ENCODE measurements at places on chromosomes 7 and 10. TPM values are rescaled to one million over a fixed set of nuclear protein-coding genes. Genes with fewer than 3 reads are reported as not detected.

GRCh38 chr7:35652124-35652523, 42.8 kb downstream of the HERPUD2 start:
- DNase-seq, result no peak

DNA sequence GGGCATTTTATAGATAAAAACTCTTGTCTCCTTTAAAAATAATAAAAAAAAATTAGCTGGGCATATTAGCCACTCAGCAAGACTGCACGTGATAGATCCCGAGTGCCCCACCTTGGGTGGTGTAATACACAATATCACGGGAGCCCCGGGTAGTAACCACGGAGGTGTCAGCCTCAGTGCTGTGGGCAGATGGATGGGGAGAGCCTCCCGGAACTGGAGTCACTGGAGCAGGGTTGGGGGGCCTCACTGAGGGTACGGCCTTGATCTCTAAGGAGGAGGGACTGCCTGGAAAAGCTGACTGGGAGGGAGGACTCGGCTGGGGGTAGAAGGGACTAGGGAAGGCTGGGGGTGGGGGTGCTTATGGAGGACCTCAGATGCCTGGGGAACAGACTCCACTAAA, 12.6 kb downstream of the LEP start:
- no peak for DNase-seq

DNA sequence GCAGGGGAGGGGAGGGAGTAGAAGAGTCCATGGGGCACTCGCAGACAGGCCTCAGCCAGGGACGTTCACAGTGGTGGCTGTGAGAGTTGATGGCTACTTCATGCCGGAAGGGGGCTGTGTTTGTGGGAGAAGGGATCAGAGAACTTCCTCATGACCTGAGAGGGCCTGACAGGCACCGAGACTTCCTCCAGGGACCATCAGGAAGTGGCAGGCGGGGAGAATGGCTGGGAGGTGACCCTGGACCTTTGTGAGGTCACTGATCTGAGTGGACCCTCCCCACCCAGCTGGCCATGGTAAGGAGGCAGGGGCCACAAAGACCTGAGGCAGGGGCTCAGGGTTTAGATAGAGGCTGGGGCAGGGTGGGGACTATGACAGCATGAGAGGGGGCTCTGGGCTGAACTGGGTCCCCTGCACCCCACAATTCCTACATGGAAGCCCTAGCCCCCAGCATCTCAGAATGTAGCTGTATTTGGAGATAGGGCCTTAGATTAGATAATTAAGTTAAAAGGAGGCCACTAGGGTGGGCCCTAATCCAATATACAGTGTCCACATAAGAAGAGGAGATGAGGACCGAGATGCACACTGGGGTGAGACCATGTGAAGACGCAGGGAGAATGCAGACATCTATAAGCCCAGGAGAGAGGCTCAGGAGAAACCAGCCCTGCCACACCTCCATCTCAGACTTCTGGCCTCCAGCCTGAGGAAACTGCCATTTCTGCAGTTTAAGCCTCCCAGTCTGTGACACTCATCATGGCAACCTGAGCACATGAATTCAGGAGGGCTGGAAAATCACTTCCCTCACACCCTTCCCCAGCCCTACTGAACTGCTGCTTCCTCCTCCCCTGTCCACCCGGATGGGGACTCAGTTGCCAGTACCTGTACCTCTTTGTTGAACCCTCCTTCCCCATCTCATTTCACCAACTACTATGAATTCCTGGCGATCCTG, 273.9 kb upstream of the ZNF32 start:
- DNase-seq, result no peak

- no peak for DNase-seq
Observed at GRCh38 chr7:125099519-125099918, 169.9 kb upstream of the POT1 start.

CXCL12 gene
- total RNA-seq, result not detected

AQP1 gene
- 0.20 TPM for total RNA-seq

TMEM196 gene
- total RNA-seq, result not detected

GRCh38 chr10:67936416-67936815, 52.0 kb downstream of the SIRT1 start:
- DNase-seq, result no peak

- no peak for DNase-seq
Observed at GRCh38 chr7:65371468-65371867, 2.2 kb upstream of the ZNF92 start.

GRCh38 chr7:84900215-84900614, 286.6 kb downstream of the SEMA3D start:
- no peak for DNase-seq

FAM25A gene
- not detected for total RNA-seq

DNA sequence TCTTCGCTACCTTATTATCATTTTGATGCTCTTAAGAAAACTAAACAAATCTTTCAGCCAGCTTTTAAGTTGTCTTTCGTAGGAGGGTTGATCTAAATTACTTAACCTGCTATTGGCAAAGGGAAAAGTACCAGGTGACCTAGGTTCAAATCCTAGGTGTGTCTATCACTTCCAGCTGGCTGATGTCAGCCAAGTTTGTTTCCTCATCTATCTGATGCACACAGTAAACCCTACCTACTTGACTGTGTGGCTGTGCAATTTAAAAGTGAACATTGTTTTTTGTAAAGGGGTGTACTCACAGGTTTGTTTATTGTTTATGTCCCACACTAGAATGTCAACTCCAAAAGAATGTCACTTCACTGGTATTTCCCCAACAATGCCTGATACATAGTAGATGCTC, 21.9 kb upstream of the CAMK1D start:
- DNase-seq, result no peak

PON1 gene
- total RNA-seq, result not detected

GRCh38 chr10:43595739-43596298, 10.4 kb upstream of the ZNF485 start:
- peak; percentile 15 for DNase-seq

DNA sequence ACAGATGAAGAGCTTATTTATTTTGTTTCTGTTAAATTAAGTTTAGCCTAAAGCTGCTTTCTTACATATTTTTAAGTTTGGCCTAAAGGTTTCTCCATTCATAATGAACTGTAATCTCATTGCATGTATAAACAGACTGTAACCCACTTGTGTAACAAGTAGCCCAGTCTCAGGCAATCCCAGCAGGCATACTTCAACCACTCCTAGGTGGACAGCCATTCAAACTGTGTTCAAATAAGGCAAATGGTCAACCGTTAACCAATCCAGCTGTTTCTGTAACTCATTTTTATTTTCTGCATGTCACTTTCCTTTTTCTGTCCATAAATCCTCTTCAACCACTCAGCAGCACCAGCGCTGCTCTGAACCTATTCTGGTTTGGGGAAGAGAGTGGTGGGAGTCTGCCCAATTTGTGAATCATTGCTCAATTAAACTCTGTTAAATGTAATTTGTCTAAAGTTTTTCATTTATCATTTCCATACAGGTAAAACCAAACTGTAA, 35.9 kb downstream of the PHYHIPL start:
- DNase-seq, result no peak

CREB3L2 gene
- 27.3 TPM for total RNA-seq

DNA sequence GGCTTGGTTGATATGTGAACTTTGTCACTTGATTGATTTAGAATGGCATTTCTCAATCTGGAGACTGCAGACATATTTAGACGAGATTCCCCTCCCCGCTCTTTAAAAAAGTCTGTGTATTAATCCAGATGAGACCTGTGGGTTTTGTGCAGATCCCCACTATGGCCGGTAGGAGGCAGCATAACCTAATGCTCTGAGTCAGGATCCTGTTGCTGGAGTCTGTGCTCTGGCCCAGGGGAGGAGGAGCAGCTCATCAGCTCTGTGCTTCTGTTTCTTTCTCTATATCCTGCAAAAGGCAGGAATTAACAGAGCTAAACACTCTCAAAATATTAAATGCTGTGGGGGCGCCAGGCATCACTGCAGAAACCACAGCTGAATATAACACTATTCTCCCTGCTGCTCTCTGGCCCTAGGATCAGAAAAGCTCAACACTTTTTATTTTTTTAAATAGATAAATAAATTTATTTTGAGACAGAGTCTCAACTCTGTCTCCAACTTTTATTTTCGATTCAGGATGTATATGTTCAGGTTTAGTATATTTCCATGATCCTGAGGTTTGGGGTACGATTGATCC, 23.9 kb upstream of the SEPHS1 start:
- DNase-seq, result peak; percentile 40

DNA sequence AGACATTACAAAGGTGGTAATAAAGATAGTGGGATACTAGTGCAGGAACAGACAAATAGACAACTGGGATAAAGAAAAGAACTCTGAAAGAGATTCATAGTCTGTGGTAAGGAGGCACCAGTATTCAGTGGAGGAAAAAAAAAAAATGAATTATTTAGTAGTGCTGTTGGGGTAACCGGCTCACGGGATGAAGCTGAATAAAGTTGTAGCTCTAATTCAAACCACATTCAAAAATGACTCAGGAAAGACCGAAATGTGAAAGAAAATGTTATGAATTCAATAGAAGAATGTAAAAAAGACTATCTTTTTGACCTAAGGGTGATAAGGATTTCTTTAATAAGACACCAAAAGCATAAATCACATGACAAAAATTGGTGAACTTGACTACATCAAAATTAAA, 83.1 kb upstream of the HABP2 start:
- no peak for DNase-seq

DNA sequence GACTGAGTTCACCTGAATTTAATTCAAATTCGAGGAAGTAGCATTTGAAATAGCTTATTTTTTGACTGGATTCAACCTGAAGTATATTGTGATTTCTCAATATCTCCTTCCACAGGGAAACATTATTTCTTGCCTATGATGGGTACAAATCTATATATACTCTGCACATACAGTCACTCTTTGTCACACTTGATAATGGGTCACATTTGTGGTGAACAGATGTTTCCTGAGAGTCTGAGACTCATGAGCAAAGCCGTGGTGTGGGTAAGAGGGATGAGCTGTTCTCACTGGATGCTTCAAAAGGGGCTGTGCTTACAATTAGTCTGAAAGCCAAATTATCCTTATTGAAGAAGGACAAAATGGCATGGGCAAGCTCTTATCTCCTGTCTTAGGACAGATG, 18.0 kb upstream of the TBXAS1 start:
- DNase-seq, result no peak

DNA sequence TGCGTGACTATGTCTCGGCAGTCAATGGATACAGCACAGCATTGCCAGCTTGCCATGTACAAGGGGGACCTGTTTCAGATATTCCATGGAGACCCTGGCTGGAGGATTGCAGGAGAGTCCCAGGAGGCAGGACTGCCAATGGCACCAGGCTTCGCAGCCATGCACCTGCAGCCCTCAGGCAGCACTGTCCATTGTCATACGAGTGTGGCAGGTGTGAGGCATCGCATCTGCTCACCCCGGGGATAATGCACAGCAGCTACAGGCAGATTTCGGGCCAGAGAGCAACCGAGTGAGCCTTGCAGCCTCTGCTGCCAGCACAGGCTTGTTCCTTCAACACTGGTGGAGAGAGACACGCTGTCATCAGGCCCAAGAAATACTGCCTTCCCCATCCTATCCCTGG, 415.1 kb downstream of the PAXIP1 start:
- DNase-seq, result no peak

DNA sequence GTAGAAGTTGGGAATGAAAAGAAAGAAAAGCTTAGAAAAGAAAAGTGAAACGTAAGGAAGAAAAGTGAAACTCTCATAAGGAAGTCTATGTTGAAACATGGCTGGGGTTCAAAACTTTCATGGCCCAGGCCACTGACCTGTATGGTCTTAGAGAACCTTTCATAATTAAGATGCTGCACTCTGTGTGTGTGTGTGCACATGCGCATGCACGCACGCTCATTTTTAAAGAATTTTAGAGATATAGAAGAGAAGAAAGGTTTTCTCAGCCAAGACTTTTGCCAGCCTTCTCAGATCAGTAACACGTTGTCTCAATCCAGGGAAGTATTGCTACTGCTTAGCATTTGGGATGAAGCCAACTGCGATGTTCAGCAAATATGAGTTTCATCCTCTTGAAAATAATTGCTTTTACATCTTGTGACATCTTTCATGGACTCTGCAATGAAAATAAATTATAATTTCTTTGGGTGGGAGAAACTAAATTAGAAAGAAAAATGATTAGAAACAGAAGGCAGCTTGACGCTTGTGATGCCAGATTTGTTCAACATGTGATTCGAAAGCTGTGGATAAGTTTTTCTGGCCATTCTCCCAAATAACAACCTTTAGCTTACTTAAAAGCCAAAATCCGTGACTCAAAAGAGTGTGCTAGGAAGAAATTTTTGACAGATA, 16.2 kb upstream of the SLC26A4 start:
- DNase-seq, result no peak

ZNF680 gene
- total RNA-seq, result 10.5 TPM

DNA sequence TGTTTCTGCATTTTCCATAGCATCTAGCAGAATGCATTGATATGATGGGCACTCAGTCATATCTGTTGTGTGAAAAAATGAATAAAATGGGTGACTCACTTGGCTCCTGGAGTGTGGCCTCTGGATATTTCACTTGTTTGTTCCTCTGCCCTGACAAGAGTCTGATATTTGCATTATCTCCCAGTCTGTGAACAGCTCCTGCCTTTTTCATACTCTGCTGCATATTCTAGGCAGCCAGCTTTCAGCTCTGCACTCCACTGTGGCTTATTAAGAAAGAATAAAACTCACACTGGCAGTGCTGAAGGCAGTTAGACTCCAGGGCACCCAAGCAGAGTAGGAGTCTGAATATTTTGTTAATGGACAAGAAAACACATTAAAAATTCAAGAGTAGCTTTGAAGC, 623.9 kb downstream of the SORCS1 start:
- no peak for DNase-seq

RELN gene
- total RNA-seq, result not detected

FRMD4A gene
- 2.4 TPM for total RNA-seq

- no peak for DNase-seq
Observed at GRCh38 chr10:114499116-114499515, 94.8 kb upstream of the AFAP1L2 start.

DNA sequence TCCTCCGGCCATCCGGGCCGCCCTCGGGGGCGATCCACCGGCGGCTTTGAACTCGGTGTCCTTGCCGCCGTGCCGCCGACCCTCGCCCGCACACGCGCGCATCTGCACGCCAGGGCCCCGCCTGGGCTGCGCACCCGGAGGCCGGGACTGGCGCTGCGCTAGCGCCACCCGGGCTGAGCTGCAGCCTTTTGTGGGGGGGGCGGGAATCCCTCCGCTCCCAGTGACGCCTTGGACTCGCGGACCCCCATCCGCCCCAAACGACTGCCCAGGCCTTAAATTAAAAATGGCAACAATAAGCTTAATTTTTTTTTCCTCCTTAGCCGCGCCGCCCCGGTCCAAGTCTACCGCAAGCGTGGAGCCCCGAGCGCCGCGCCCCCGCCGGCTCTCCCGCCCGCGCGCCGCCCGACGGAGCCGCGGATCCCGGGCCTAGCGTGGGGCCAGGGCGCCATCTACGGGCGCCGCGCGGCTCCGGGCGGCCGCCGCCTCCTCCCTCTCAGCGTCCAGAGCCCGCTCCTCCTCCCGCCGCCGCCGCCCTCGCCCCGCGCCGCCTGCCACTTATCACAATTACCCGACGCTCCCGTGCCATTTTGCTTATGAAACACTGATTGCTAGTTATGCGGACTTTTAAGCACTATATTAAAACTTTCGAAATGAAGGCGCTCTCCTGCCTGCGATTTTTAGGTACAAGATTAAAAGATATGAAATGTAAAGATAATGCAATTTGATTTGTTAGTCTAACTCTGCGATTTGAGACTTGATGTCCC, 7.5 kb upstream of the EBF3 start:
- peak; percentile 50 for DNase-seq

SNCG gene
- not detected for total RNA-seq

- no peak for DNase-seq
Observed at GRCh38 chr10:13736506-13736905, 149.7 kb downstream of the PRPF18 start.
